Osteoblast (primary cell): ENCODE measurements at places on chromosomes 16 and 17. TPM values are rescaled to one million over a fixed set of nuclear protein-coding genes. Genes with fewer than 3 reads are reported as not detected.

MFAP4 gene
- total RNA-seq: 3.6 and 3.8 TPM in 2 replicates

TNS4 gene
- total RNA-seq: under 0.01 and 0.29 TPM in 2 replicates

DNA sequence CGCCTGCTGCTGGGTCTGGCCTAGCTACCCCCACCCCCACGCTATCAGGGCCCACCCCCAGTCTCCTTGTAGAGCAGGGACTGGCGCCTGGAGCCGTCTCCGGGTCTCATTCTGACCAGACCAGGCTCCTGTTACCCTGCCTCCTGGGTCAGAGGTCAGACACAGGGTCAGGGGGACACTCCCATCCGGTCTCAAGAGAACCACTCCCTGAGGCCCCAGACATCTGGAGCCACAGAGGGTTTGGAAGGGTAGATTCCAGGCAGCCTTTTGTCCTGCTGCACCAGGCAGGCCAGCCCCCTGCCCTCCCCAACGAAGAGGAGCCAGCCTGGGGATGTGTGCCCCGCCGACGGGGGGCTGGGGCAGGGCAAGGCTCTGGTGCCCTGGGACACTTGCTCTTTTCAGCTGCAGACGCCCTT is 944 bp upstream of the WFIKKN1 start:
- no peaks in the 10 kb centered on the region for H3K27me3 ChIP-seq
- no peak overlapping the region for H3K27ac ChIP-seq
- DNase-seq: no peak
- H3K36me3 ChIP-seq: no peaks in the 10 kb centered on the region
- H3K4me3 ChIP-seq: no peak overlapping the region
- H3K4me1 ChIP-seq: peaks cover 13% of the 10 kb centered on the region

DNA sequence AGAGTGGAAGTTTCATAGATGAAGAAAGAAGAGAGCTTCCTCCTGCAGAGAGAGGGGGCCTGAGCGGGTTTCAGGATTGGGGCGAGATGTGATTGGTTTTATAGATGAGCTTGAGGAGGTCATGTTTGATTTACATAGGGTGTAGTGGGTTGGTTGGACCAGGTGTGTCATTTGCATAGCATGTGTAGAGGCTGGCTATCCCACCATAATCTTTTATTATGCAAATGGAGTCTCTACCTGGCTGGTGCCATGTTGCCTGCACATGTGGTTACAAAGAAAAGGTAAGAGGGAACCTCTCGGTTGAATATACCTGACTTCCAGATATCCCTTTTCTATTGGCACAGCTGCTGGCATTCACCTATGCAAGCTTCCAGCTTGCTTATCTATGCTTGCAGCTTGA is 228.1 kb downstream of the BCAS3 start:
- H3K27ac ChIP-seq: no peak overlapping the region
- H3K36me3 ChIP-seq: no peaks in the 10 kb centered on the region
- peaks cover 25% of the 10 kb centered on the region for H3K4me1 ChIP-seq
- H3K27me3 ChIP-seq: no peaks in the 10 kb centered on the region
- no peak for DNase-seq
- H3K4me3 ChIP-seq: no peak overlapping the region

DNA sequence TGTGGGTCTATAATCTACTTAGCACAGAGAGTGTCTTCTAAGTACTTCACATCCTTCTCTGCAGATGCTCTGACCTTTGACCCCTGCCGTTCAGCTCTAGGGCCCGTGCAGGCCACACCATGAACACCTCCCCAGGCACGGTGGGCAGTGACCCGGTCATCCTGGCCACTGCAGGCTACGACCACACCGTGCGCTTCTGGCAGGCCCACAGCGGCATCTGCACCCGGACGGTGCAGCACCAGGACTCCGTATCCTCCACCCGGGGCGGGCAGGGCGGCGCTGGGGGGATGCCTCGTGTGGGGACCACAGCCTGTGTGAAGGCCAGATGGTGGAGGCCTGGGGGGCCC is 686 bp downstream of the MLST8 start:
- H3K27me3 ChIP-seq: no peaks in the 10 kb centered on the region
- peak overlapping the region; percentile 92 for H3K27ac ChIP-seq
- H3K4me3 ChIP-seq: peak overlapping the region; percentile 98
